ENCODE measurements at places on chromosomes 4 and X. TPM values are rescaled to one million over a fixed set of nuclear protein-coding genes. Genes with fewer than 3 reads are reported as not detected.

DNA sequence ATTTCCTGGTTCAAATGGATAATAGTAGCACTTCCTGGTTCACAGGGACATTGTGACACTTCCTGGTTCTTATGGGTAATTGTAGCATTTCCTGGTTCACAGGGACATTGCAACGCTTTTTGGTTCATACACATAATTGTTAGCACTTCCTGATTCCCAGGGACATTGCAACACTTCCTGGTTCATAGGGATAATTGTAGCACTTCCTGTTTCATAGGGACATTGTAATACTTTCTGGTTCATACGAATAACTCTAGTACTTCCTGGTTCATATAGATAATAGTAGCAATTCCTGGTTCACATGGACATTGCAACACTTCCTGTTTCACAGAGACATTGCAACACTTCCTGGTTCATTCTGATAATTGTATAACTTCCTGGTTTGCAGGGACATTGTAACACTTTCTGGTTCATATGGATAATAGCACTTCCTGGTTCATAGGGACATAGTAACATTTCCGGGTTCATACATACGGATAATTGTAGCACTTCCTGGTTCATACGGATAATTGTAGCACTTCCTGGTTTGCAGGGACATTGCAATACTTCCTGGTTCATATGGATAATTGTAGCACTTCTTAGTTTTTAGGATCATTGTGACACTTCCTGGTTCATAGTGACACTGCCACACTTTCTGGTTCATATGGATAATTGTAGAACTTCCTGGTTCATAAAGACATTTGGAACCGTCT, 61.6 kb upstream of the CD99 start:
- peak; percentile 76 for DNase-seq

- no peak for DNase-seq
These were observed 240.1 kb downstream of the FRAS1 start for GRCh38 chr4:78297116-78297800.

- no peak for DNase-seq
These were observed 168.9 kb upstream of the EDNRA start for GRCh38 chr4:147311956-147312355.

- no peak for DNase-seq
These were observed 50.8 kb upstream of the TXK start for GRCh38 chr4:48184882-48185281.

NLGN3 gene
- polyA plus RNA-seq: 0.05 TPM

DNA sequence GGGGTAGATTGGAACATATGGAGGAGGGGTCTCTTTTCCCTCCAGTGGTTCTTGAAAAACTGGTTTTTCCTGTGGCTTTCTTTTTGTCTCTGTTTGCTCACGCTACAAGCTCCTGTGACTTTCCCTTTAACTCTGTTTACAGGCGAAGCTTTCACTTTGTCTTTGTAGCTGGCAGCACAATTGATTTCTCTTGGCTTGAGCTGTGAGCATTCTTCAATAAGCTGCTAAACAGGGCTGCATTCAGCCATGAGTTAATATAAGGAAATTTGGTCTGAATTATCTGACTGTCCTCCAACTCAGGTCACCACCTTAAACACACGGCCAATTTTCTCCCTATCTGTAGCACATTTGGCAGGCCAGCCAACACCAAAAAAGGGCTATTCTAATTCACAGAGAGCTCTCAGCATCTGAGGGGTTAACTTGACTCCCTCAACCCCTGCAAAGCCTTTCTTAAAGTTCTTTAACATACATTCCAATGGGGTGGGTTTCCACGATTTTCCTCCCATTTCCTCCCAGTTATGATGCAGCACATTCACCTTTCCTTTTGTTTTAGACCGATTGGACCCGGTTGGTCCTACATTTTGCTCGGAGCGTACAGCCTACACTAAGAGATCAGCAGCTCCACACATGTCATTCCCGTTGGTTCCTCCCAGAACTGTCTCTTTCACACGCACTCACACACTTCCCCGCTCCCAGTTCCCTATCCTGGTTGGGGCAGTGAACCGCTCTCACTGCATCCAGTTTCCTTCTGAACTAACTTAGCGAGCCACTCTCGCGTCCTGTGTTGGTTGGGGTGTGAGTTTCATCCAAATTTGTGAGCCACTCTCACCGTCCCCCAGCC, 45.4 kb downstream of the UGT2A3 start:
- DNase-seq: no peak

DNA sequence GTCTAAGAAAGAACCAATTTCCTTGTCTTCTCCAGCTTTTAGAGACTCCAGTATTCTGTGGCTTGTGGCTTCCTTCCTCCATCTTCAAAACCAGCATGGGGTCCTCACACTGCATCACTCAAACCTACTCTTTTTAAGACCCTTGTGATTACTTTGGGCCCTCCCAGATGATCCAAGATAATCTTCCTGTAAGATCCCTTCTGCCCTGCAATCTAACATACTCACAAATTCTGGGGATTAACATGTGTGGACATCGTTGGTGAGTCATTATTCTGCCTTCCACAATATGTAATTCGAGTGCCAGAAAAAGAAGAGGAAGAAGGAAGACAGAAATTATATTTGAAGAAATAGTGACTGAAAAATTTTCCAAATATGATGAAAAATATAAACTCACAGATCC, 47.9 kb downstream of the BEND4 start:
- peak; percentile 11 for DNase-seq
